ENCODE measurements at places on chromosomes 3 and 15.

- no peak for DNase-seq
Measured at GRCh38 chr3:188076176-188076575, 77.8 kb upstream of the LPP start.

- no peak for DNase-seq
Measured at GRCh38 chr3:12994357-12994606, 78.9 kb downstream of the IQSEC1 start.

GRCh38 chr3:14231998-14232501 lies 53.4 kb downstream of the LSM3 start:
- DNase-seq: no peak

GRCh38 chr3:149706905-149707304 lies 45.4 kb downstream of the COMMD2 start:
- DNase-seq: no peak

GRCh38 chr15:93333796-93334195 lies 244.8 kb upstream of the RGMA start:
- no peak for DNase-seq

- DNase-seq: no peak
Measured at GRCh38 chr3:115788921-115789470, 165.7 kb downstream of the GAP43 start.

- DNase-seq: no peak
Measured at GRCh38 chr3:193947596-193947995, 188.4 kb upstream of the HES1 start.

- DNase-seq: peak; percentile 44
Measured at GRCh38 chr15:47987908-47988532, 132.8 kb upstream of the SLC24A5 start.

GRCh38 chr3:184816614-184817013 lies 4.6 kb downstream of the VPS8 start:
- no peak for DNase-seq

GRCh38 chr3:113057117-113057516 lies 66.3 kb downstream of the GTPBP8 start:
- DNase-seq: no peak

DNA sequence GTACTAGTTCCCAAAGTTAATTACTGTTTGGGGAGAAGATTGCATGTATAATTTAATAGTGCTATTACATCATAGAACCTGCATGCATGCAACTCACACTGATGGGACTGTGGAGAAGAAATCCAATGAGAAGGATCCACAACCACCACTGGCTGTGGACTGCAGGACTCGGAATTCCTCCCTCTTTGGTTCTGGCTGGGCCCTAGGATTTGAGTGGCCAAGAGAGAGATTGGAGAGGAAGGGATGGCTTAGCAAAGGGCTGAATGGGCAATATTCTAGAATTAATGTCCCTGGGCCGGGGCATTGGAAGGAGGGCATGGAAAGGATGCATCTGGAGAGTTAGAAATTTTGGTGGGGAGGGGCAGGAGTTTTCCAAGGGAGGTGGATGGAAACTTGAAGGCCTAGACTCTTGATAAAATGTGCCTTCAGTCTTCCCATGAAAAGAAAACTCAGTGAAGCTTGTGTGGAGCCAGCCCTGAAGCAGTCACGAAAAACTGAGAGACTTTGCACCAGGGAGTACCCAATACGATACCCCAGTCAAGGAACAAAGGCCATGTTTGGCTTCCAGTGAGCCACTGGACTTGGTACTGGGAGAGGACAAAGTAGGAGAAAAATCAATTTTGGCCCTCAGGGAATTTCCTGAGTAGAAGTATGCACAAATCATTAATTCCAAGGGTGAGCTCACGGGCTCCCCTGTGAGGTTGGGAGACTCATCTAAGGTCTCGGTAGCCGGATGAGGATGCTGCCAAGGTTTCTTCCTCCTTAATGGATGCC lies 31.4 kb upstream of the TPM1 start:
- DNase-seq: no peak

Measured in NCI-H748 treated with DMSO at 0.1 percent for 48 hours (cell line).